DMS 273 treated with DMSO at 0.1 percent for 48 hours (cell line): ENCODE measurements at places on chromosomes 6 and 20.

DNA sequence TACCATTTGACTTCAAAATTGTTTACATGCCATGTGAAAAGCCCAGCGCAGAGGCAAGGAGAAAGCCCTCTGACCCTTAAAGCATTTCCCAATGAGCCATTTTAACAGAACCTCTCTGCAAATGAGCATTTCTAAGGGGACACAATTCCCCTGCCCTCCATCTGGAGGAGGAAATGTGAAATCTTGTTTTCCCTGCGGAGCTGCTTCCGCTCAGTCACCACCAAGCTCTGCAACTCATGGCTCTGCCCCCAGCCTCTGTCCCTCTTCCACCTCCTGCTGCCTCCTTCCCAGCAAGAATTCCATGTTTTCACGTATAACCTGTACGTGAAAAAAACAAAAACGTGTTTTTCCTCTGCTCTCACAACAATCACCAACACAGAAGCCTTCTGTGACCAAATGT, 12.3 kb downstream of the RIN2 start:
- no peak for DNase-seq

DNA sequence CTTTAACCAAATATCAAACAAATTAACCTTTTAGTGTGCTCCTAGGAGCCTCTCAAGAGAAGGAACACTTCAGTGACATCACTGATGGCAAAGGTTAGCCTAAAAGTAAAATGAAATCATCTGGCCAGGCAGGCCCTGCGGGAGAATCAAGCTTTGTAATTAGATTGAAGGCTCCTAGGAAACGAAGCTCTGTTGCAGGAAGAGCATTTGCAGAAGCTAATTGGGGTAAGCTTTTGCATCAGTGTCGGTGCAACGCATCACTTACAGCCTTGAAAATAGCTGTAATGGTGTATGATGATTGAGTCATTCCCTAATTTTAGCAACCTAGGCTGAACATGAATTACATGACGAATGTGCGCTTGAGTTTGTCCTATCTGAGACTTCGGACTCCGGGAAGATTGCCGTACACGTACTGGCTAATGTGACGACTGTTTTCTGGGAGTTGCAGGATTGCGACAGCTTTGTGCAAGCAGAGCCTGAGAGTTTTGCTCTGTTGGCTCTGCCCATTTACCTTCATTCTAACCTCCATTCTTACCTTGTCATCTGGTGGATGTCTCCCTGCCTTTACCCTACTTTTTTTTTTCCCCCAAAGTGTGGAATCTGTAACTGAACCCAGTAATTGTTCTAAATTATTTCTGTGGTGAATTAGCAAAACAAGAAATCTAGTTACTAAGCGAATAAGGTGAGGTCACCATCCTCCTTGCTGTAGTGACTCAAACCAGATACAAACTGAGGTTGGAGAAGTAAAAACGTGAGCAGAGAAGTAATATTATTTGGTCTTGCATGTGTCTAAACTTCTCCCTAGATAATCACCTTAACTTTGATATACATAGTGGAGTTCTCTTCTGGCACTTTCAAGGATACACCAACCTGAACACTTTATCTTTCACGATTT, 675.9 kb upstream of the CITED2 start:
- no peak for DNase-seq

GRCh38 chr6:87925373-87926060, 122.1 kb upstream of the SPACA1 start:
- DNase-seq, result no peak

DNA sequence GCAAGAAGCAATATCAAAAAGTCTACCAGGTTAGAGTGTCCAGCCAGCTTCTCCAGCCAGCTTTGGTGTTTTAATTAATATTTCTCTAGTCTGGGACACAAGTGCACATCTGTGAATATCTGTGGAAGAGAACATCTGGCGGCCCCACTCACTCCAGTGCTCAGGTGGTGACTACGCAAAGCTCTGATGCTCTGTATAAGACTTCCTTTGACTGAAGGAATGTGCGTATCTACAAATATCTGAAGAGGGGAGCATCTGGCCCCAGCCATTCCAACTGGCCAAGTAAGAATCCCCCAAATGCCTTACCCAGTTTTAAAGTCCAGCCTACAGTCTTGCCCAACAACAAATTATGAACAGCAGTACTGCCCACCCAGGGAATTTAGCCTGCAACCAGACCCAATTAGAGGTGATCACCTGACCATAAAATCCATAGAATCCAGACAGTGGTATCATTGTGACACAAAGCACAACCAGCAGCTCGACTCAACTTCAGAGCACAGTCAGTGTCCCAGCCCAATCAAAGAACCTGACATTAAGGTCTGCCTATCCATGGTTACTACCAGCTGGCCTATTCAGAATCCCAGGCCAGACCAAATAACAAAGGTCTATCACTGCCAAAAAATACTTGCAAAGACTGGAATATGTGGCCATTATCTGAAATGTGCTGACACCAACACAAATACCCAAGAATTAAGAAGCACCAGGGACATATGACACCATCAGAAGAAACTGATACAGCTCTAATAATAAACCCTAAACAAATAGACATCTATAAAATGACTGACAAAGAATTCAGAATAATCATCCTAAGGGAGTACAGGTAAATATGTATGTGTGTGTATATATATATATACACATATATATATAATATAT, 76.1 kb upstream of the MANEA start:
- no peak for DNase-seq

DNA sequence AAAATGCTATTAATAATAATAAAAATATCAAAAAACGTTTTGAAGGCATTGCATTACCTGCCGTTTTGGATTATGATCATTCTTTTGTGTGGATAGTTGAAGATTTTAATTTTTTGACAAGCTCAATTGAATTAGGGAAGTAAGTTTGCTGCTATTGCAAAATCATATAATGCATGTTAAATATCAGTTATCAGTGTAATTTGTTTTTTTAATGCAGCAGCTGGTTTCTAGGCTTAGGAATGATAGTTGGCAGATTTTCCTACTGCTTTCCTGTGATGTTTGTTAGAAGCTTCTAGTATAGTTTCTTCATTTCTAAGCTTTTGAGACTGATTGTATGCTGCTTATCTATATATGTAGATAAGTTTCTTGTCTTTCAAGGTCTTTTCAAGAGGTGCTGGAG, 99.0 kb downstream of the JARID2 start:
- no peak for DNase-seq

DNA sequence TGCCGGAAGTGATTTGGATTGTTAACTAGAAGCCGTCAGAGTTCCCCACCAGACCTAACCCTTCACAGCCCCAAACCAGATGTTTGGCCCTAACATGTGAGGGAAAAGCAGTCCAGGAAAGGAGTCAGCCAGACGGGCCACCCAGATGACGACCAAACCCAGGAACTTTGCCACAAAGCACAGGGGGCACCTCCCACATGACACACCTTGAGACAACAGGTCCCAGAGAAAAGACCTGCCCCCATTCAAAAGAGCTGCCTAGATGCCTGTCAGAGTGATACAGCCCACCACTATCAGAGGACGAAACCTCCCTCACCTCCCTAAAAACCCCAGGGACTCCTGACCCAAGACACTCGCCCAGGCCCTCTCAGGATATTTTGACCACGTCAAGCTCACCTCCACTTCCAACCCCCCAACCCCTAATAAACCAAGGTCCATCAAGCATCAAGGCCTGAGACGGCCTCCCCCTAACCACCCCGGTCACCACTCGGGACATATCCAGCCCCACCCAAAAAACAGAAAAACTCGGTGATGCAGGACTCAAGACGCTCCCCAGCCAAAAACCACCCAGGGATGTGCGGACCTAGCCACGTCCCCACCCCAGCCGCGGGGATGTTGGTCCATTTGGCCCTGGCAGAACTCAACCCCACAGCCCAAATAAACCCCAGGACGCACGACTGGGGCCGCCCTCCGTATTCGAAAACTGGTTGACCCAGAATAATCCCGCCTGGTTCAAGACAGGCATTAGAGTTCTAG, 662 bp downstream of the ZNF343 start:
- no peak for DNase-seq
